OCI-M1 (cell line): ENCODE measurements at places on chromosomes 13 and 19.
A peak's percentile ranks its signal among the peaks of the same experiment; 100 is the strongest.

DNA sequence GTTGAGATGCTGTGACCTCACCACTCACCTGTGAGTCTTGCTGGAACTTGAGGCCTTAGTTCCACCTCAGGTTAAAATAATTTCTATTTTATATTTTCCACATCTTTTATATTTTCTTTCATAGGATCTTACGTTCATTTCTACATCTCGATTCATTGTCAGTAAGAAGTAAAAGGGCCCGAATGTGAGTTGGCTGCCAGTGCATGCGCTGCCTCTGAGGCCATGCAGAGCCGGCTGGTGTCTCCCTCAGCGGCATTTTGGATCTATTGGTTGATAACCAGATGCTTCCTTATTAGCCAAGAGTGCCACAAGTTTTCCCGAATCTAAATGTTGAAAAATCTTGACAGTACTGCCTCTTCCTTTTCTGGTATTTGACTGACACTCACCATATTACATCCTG, 347.3 kb downstream of the TEX29 start:
- DNase-seq, result no peak

DNA sequence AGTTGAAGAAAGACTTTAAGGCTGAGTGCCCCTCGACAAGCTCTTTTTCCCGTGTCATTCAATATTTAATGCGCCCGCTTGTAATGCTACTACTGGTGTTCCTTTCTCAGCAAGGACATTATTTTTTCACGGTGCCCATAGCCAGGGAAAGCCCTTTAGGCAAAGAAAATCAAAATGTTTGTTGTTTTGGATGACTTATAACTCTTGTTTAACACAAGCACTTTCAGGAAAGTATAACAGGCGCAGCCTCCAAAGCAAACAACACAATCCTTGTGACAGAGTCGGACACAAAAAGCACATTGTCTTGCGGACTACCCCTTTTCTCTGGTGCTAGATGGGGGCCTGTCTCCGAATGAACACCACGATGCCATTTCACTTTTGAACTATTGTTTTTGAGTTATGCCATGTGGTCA, 12.4 kb downstream of the ZIC5 start:
- no peak for DNase-seq

DNA sequence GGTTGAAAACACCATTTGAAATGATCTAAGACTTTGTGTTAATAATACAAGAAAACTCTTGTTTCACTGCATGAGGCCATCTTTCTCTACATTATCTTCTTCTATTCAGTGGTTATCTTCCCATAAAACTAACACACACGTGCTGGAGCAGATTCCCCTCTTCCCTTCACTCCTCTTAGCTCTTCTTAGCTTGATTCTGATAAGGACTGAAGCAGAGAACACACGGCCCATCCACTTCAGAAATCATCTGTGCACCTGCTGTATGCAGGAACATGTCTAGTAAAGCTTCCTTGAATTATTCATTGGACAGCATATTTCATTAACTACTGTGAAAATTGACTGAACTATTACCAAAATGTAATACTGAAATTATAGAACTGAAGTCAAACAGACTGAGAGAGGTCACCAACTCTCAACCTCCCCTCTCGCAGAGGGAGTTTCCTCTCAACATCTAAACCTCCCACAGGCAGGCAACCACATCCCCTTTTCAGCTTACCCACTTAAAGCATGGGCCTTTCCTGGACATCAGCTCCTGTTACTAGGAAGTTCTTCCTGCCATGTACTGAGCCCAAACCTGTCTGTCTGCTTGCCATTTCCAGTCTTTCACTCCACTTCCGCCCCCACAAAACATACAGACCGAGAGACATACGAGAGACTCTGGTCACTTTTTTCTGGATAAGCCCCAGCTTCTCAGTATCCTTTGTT, 113.9 kb downstream of the CRYL1 start:
- DNase-seq, result peak; percentile 88

DNA sequence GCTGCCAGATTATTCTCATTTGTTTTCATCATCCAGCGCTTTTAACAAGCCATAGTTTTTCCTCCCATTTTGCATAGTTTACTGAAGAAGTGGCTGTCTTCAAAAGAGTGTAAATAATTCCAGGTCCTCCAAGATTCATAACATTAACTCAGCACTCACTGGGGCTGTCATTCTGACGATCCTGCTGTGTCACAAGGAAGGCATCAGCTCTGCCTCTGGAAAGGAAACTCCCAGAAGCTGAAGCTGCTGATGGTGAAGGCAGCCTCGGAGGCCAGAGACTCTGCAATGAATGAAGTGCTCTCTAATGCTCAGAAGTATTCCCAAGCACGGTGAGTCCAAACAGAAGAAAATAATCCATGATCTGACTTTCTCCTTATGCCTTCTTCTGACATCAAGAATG, 60.0 kb downstream of the FLT1 start:
- DNase-seq, result no peak

- peak; percentile 34 for DNase-seq
Observed at GRCh38 chr13:66200555-66200954, 1029.6 kb downstream of the PCDH9 start.

DNA sequence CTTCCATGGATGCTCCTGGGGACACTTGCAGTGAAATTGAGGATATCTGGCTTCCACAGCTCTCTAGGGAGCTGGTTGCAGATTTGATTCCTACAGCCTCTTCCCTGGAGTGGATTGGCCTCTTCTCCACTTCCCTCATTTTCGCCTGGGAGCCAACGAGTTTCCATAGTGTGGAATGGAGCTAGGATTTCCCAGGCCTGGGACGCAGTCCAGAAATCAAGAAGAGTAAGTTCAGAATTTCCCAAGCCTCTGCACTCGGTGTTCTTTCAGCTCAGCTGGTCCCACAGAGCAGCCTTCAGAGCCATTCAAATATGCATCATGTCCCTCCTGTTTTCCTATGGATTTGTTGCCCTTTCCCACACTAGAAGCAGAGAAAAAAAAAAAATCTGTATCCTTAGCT, 68.2 kb downstream of the RAP2A start:
- no peak for DNase-seq

GRCh38 chr19:18494267-18494607, 27.6 kb downstream of the ELL start:
- DNase-seq, result no peak

DNA sequence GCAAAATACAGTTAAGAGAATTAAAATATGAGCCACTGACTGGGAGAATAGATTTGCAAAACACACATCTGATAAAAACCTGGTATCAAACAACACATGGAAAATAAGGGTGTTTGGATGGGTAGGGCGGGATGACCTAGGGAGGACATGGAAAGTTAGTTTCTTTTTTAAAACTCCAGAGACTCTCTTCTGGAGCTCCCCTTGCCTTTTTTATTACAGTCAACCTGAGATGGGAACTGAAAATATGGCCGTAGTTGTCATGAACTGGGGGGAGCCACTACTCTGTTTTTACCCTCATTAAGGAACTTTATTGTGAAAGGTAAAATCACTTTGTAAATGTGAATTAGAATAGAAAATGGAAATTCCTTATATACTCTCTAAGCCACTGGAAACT, 113.0 kb downstream of the ATP11A start:
- peak; percentile 29 for DNase-seq

- DNase-seq, result no peak
Observed at GRCh38 chr13:63120883-63121282, 1705.2 kb upstream of the PCDH20 start.

DNA sequence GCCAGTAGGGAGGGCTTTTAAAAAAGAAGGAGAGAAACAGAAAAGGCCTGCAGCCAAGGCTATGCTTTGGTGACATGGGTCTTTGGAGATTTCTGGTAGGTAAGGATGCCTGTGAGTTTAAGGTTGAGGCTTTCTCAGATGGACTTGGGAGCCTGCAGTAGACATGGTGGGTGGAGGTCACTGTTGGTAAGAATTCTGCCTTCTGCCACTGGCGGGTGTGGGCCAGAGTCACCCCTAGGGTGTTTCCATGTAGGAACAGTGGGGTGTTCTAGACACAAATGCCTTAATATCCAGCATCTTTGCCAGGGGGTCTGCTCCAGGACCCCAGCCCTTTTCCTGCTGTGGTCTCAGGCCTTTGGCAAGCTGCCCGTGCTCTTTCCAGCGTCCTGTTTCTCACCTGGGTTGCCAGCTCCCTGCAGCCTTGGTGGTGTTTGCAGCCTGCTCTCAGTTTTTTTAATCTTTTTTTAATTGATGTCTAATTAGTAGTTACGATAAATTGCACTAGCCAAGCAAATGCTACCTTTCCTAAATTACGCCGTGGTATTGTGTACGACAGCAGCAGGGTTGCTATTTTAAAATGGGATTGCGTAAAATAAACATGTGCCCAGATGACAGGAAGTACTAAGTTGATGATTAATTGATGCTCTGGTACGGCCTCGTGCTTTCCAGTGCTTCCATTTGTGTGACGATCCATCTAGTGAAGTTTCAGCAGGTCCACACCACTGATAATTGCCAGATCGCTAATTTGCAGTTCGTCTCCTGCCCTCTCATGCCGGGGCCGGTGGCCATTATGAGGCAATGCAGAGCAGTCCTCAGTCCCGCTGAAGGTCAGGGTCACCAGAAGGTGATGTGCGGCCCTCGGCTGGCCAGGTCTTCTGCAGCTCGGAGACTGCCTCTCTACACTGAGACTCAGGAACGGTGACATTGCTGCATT, 35.3 kb upstream of the NPAS1 start:
- no peak for DNase-seq

GRCh38 chr13:50631041-50631440, 212.5 kb downstream of the DLEU7 start:
- DNase-seq, result no peak

DNA sequence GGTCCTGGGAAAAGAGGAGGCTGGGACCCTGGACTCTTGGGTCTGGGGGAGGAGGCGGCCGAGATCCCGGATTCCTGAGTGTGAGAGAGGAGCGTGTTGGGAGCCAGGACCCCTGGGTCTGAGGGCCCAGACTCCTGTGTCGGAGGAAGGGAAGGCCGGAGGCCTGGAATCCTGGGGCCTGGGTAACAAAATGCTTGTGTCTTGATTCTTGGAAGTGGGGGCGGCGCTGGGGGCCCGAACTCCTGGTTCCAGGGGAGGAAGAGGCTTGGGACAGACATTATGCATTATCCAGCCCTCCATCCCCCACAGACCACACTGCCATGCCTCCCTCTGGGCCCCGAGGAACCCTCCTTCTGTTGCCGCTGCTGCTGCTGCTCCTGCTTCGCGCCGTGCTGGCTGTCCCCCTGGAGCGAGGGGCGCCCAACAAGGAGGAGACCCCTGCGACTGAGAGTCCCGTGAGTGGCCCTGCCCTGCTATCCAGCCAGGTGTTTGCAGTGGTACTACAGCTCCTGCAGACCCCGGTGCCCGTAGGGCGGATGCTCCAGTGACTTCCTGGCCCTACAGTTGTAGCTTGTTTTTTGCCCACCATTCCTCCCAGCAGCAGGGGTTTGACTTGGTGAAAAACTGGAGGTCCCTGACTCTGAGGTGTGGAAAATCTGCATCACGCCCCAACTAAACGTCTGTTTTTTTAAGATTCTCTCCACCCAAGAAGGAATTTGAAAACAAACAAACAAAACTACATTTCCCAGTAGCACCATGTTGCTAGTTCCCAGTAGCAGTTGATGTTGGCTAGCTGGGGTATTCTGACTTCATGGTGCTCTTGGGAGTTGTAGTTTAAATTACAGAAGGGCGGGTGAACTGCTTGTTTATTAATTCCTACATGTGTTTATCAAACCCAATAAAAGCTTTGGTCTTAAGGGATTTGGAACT, 630 bp downstream of the NUCB1 start:
- peak; percentile 71 for DNase-seq
